T-helper 9 cell (primary cell): ENCODE measurements at places on chromosomes 6 and 20.
A peak's percentile ranks its signal among the peaks of the same experiment; 100 is the strongest.

DNA sequence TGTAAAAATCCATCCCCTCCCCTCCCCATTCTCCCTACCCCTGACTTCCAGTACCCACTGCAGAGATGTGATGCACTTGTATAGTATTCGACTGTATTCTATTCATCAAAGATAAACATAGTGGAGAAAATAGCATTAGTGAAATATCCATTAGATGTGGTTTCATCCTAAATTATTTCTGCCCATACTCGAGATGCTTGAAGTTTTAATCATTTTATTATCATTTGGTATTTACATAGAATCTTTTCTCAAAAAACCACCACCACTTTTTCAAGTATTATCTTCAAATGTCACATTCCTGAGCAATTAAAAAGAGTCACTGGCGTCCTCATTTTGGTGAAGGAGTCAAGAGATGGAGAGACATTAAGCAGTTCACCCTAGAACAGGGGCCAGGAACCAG lies 181.9 kb downstream of the HAO1 start:
- no peak for DNase-seq

- no peak for DNase-seq
These were observed 274.3 kb downstream of the CD109 start for GRCh38 chr6:73969971-73970970.

GRCh38 chr6:158031381-158032353 lies 50.0 kb downstream of the SYNJ2 start:
- no peak for DNase-seq

DNA sequence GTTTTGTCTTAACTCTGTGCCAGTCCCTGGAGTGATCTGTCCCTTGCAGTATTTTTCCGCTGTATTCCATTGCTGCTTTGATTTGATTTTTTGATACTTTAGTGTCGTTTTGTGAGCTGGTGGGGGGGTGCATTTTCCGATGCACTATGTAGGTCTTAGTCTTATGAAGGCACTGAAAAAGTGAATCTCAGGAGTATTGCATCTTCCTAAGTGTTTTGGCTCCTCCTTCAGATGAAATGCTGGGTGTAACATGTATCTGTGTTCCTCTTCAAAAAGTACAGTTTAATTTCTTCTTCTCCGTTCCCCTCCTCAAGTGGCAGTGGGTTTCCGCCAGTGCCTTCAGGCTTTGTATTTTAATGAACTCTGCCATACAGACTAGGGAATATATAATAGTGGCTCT lies 580.7 kb upstream of the GJE1 start:
- DNase-seq, result no peak

- peak; percentile 55 for DNase-seq
These were observed 6.9 kb upstream of the HELZ2 start for GRCh38 chr20:63580796-63581461.

GRCh38 chr6:134738211-134738885 lies 211.6 kb downstream of the ALDH8A1 start:
- DNase-seq, result no peak

DNA sequence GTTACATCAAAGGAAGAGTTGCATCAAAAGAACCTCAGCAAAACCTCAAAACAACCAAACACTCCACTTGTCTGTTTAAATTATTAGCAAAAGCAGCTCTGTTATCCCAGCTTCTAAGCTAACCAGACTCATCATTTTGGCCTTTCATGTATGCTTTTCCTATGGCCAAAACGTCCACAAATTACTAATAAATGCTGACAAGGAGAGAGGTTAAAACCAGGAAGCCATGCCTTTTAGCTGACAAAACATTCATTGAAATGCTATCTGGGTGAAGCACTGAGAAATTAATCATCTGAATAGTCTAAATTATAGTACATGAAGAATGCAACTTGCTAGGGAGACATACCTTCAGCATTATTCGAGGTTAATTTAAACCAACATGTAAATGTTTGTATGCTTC lies 80.6 kb downstream of the LAMA2 start:
- DNase-seq, result no peak
